Type B pancreatic cell (in vitro differentiated cells): ENCODE measurements at places on chromosomes 7 and 10. TPM values are rescaled to one million over a fixed set of nuclear protein-coding genes. Genes with fewer than 3 reads are reported as not detected.

DNA sequence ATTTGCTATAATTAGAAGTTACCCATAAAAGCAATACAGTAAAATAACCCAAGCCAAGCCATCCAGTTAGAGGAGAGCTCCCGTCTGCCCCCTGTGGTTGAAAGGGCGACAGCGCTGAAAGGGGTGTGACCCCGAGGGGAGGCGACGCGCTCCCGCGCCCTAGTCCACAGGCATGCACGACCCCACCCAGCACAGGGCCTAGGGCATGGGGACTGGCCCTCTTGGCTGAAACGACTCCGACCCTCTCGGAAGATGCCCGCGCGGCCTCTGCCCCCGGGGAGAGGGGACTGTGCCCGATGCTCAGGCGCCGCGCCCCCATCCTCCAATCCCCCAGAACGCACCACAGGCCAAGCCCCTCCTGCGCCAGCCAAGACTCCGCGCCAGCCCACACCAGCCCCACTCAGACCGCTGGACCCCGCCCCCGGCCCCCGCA is 64.0 kb downstream of the CSGALNACT2 start:
- peak; percentile 67 for DNase-seq

GRCh38 chr7:95367606-95368005 is 28.6 kb downstream of the PON3 start:
- DNase-seq, result no peak

Gene OR13A1
- total RNA-seq, result 0.14 TPM in 2 replicates

Gene SLC13A1
- 0.07 and 0.14 TPM in 2 replicates for total RNA-seq

DNA sequence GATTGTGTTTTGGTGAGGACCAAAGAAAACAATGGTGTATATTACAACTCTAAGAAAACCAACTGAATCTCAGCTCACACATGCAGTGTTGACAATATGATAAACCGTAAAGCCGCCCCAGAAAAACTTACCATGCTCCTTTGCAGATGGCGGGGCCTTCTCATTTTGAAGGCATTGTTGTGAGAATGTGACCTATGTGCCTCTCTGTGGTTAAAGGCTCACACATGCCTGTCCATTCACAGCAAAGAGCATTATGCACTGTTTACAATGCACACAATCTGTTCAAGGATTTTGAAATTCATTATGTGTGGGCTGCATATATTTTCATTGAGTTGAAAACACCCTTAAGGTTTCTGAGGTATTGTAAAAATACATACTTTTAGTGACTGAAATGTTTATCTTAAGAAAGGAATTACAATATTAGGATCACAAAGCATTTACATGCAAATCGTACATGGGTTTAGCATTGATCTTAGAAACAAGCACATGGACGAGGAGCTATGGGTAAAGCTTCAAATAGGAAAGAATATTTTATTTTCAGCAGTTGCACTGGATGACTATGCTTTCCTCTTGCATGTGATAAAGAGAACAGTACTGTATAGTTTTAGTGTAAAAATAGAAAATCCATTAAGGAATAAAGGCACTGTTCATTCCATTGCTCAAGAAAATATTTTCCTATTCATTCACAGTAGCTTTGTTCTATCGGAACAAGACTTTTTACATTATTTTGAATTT is 334.3 kb downstream of the ARL4A start:
- no peak for DNase-seq

DNA sequence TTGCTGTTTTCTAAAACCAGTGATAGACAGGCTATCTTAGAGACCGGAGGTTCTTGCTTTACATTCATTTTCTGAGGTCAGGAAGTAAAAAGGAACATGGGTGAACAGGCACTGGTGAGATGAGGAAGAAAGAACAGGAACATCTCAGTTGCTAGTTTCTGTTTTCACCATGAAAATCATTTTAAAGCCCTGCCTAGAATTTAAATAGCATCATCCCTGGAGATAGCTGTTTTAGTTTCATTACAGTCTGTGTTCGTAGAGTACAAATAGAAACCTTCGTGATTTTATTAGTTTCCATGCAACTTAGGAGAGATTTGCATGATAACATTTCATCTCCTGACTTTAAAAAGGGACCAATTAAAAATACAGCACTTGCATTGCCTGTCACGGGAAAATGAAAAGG is 14.7 kb downstream of the KCNMA1 start:
- no peak for DNase-seq

Gene GPR15LG
- total RNA-seq, result 0.70 and 0.98 TPM in 2 replicates

Gene GIMAP5
- total RNA-seq, result not detected in 2 replicates

Gene PLAU
- 3.5 and 5.5 TPM in 2 replicates for total RNA-seq

Gene KIF5B
- total RNA-seq, result 88.3 and 95.7 TPM in 2 replicates
